ENCODE measurements at places on chromosomes 6 and 20.

DNA sequence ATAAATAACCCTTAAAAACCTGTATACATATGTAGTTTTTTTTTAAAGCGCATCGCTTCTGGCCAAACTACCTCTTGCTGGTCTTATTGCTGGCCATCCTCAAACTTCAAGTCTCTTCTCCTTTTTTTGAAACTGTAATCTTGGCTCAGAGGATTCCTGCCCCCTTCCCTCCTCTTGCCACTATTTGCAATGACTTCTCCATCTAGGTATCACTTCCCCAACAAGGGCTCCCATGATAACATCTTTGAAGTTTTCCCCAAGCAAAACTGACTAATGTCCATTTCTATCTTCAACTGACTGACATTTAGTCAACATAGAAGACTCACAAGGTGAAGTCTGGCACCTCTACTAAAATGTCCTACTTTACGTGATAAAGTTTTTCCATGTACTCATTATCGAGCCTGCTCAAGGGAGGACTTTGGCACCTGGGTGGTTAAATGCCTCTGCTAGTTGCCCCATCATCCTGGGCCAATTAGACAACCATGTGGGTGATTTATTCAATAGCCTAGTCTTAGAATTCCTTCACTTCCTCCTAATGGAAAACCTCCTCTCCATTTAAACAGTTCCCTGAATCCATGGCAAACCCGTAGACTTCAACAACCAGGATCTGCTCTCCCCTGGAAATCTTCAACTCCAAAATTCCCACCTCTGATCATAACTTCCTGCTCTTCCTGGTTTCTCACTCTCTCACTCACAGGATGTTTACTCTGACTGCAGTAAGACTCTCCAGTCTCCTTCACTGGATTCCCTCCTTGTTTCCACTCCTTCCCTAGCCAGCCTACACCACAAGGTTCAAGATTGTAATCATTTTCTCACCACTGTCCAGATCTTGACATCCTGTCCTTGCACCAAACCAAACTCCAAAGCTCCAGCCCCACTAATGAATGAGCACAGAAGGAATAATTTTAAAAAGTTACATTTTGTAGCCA lies 9.4 kb upstream of the PLAGL1 start:
- DNase-seq = no peak

- DNase-seq = no peak
Measured at GRCh38 chr6:22248513-22249308, 48.1 kb downstream of the PRL start.

- no peak for DNase-seq
Measured at GRCh38 chr6:156563714-156564113, 213.5 kb upstream of the ARID1B start.

- no peak for DNase-seq
Measured at GRCh38 chr6:84268781-84269180, 41.3 kb upstream of the CEP162 start.

GRCh38 chr6:14361956-14362587 lies 244.5 kb downstream of the CD83 start:
- no peak for DNase-seq

- DNase-seq = no peak
Measured at GRCh38 chr20:49561806-49562205, 6.1 kb downstream of the PTGIS start.
